Ovary (tissue), 10 donors: ENCODE measurements at places on chromosomes 12 and 14. TPM values are rescaled to one million over a fixed set of nuclear protein-coding genes. Genes with fewer than 3 reads are reported as not detected.

TPH2 gene
- not detected for total RNA-seq

SLCO1B1 gene
- total RNA-seq = not detected

AHNAK2 gene
- 10.1 TPM for total RNA-seq

SPX gene
- total RNA-seq = 0.22 TPM

GRCh38 chr12:43599708-43600107, 47.7 kb upstream of the ADAMTS20 start:
- no peak for DNase-seq

GRCh38 chr12:17097674-17098073, 491.7 kb upstream of the LMO3 start:
- no peak for DNase-seq

DNA sequence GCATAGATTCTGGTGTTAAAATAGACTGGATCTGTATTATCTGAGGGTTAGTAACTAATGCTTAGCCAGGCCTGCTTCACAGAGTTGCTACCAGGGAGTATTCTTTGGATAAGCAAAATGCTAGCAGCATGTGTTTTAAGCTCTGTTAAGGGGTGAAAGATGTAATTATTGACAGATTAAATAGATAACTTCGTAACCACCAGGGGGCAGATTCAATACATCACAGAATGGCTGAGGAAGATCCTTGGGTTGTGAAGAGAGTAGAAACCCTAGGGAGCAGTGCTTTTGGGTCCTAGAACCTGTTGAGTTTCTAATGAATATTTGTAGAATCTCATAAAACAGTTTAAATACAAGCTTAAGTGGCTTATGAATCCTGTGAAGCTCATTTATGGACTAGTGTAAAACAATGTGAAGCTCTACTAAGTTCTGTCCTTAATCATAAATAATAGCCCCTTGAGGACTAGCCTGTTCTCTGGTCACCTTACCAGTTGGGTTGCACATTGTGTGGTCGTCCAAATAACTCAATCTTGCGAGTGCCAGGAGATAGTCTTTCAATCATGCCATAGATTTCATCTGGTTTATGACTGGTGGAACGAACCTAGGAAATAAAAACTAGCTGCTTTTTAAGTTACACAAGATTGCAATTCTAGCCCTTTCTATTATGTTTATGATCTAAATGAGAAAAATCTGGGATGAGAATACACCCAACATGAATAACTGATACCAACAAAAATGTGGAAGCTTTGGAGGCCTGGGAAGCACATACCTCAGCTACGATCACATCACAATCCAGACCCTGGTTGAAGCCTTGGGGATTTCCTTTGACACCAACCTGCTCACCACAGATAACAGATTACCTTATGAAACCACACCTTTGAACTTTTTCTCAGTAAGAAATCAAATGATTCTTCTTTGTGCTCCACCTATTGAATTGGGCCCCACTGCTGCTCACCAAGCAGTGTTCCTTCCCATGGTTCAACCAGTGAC, 12.3 kb downstream of the METTL3 start:
- DNase-seq = no peak

- no peak for DNase-seq
Observed at GRCh38 chr12:76247026-76247646, 101.1 kb downstream of the BBS10 start.

GRCh38 chr12:55982319-55982936, 8.6 kb downstream of the RAB5B start:
- DNase-seq = no peak
